ENCODE measurements at places on chromosomes 12 and 14.

DNA sequence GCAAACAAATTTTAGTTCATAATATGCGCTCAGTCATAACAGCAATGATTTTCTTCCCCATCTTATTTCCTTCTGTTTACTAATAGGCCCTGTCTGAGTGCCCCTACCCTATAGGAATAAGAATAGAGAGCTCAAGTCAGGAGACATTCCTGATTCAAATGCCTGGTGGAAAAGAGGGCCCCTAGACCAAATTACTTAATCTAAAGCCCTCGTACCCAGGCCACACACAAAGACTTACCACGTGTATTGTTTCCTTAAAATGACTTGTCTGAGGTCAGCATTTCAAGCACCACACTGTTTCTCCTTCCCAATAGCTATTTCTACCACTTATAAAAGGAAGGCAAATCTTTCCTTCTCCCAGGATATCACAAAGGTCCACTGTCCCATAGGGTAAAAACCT, 314.9 kb upstream of the TMTC1 start:
- DNase-seq = no peak

GRCh38 chr14:56815745-56816144, 5.5 kb upstream of the OTX2 start:
- DNase-seq = no peak

- DNase-seq = no peak
Observed at GRCh38 chr14:78162202-78162601, 8.0 kb upstream of the NRXN3 start.

DNA sequence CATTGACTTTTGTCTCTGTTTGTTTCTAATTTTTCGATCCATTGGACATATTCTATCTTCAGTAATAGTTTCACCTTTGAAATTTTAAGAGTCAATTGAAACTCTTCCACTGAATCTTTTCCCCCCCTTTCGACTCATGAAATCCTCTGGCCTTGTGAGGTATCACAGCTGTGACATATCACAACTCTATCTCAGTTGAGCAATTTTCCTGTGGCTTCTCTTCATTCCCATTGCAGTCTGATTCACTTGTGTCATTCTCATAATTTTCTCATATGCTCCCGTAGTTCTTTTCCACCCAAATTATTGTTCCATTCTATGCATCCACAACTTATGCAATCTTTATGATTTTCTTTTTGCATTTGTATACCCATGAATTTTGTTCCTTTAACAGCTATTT, 261.6 kb downstream of the DACT1 start:
- DNase-seq = no peak

DNA sequence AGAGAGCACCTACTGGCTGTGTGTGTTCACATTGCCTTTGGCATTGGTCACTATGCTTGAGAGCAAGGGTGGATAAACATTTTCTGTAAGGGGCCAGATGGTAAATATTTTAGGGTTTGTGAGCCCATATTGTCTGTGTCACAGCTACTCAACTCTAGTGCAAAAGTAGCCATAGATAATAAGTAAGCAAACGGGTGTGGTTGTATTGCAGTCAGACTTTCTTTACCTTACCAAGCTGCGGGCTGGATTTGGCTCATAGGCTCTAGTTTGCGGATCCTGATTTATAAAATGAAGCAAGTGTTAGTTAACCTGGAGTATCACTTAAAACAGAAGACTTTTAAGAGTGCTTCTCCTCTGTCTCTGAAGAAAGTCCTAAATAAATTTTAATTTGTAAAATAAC, 169.0 kb downstream of the KICS2 start:
- DNase-seq = no peak

DNA sequence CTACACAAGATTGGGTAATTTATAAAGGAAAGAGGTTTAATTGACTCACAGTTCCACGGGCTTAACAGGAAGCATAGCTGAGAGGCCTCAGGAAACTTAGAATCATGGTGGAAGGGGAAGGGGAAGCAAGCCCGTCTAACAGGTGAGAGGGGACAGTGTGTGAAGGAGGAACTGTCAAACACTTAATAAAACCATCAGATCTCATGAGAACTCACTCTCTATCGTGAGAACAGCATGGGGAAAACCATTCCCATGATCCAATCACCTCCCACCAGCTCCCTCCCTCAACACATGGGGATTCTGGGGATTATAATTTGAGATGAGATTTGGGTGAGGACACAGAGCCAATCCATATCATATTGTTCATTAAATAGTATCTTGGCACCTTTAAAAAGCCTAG, 56.1 kb downstream of the EPS8 start:
- no peak for DNase-seq

GRCh38 chr14:50103558-50103957, 12.8 kb downstream of the VCPKMT start:
- no peak for DNase-seq

DNA sequence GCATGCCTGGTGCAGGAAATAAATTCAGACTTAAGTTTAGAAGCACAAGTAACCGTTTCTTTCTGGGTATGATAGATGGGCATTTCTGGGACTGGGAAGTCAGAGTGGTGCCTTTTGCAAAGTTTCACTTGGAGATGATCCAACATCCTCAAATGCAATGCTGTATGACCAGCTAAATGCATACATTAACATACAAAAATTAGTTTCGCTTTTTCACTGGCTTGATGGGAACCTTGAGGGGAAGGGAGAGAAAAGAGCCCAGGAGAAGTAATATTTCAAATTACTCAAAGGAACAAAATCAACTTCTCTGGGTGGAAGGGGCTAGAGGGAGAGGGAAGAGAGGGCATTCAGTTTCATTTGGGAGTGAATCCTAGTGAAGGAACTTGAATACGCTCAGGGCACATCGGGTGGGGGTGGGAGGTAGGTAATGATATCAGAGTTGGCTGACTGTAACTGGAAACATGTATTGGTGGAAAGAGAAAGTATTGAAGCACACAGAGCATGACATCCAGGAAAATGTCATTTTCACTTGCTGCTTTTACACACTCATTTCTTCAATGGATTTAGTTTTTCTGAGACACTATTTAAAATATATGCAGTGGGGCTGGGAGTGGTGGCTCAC, 175.5 kb downstream of the PTPRO start:
- DNase-seq = no peak

DNA sequence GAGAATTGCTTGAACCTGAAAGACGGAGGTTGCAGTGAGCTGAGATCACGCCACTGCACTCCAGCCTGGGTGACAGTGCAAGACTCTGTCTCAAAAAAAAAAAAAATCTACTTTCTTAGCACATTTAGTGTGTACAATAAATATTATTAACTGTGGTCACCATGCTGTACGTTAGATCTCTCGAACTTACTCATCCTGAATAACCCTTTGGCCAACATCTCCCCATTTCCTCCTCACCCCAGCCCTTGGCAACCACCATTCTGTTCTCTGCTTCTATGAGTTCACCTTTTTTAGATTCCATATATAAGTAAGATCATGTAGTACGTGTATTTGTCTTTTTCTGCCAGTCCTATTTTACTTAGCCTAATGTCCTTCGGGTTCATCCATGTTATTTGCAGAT, 13.4 kb downstream of the FUT8 start:
- no peak for DNase-seq

DNA sequence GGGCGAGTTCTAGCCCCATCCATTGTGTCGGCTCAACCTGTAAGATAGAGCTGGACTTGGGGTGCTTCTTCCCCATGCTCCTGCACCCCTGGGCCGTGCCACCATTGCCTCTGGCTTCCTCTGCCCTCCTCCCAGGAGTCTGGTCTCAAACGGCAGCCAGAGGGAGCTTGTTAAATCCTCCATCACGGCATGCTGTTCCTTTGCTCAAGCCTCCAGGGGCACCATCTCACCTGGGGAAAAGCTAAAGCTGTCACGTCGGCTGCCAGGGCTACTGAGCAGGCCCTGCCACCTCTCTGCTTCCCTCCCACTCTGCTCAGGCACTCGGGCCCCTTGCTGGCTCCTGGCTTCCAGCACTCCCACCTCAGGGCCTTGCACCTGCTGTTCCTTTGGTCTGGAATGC, 140.4 kb downstream of the RBM19 start:
- DNase-seq = no peak

- no peak for DNase-seq
Observed at GRCh38 chr12:26088998-26089397, 35.8 kb downstream of the BHLHE41 start.

Measured in sciatic nerve (tissue), 2 donors.